ENCODE measurements at places on chromosomes 3 and 15.
A peak's percentile ranks its signal among the peaks of the same experiment; 100 is the strongest.

DNA sequence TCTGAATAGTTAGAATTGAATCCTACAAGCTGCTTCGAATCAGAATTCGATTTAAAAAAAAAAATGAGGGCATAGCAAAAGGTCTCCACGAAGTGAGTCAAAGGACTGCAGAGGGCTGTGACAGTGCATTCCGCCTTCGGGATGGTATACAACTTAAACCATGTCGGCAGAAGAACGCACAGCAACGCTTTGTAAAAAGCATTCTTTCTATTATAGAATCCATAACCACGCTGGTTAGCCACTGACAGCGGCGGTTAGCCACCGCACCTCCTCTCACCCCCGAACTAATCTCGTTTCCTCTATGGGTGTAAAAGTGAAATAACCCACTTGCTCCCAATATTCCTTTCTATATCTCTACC is 664 bp upstream of the PIK3CA start:
- no peak for DNase-seq

DNA sequence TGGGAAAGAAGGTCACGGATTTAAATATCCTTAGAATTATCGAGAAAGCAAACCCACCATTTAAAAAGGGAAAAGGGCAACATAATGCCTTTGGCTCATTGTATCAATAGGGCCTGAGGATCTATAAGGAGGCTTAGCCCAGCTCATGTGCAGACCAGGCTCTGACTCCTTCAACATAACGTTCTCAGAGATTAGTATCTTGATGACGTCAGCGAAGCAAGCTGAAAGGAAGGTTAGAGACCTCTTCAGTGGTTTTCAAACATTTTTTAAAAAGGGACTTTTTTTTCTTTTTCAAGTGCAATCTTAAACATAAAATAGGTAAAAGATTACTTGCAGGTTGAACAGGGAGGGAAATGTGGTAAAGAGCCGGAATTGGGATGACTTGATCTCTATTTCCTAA is 463.9 kb upstream of the ADAMTS9 start:
- DNase-seq: no peak

DNA sequence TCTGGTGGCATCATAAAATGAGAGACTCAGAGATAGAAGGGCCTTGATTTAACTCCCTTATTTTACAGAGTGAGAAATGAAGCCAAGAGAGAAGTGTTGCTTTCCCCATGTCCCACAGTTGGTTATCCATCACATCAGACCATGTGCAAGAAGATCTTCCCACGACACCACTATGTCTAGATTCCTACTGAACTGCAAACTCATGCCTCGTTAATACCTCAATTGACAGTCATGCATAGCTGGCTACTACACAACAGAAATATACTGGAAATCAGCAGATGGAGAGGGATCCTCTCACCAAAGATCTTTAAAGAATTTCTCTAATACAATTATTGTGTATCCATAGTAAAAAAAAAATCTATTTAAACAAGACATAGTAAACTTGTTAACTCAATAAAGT is 33.3 kb downstream of the PEAK1 start:
- DNase-seq: no peak

GRCh38 chr15:34365091-34365825 is 1.7 kb downstream of the LPCAT4 start:
- DNase-seq: no peak

DNA sequence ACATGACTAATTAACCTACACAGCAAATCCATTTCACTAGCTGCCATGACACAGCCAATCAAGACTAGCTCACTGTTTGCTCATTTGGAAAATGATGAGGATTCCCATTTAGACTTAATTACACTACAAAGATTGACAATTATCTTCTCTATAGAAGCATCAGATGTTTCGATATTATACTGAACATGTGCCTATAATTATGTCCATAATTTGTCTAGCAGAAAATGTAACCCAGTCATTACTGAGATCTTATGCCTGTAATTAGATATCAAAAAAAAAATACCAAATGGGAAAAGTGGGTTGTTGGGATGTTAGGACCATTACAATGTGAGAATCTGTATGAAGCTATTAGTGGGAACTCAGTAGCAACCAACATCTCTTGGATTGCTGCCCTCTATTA is 344.2 kb upstream of the MCTP2 start:
- peak; percentile 60 for DNase-seq

DNA sequence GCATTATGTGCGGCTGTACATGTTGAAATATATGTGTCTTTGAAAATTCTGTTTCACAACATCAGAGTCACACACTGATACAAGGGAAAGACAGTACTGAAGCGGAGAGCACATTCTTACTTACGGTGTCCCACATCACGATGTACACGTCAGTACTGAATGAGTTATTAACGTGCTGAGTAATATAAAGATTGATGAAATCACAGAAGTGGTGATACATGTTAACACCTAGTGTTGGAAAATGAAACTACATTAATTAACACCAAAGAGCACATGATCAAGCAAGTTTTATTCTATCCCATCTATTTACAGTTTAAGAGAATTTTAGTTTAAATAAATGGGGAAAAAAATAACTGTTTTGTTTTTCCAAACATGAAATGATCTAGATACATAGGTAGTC is 15.6 kb downstream of the EOGT start:
- DNase-seq: no peak

DNA sequence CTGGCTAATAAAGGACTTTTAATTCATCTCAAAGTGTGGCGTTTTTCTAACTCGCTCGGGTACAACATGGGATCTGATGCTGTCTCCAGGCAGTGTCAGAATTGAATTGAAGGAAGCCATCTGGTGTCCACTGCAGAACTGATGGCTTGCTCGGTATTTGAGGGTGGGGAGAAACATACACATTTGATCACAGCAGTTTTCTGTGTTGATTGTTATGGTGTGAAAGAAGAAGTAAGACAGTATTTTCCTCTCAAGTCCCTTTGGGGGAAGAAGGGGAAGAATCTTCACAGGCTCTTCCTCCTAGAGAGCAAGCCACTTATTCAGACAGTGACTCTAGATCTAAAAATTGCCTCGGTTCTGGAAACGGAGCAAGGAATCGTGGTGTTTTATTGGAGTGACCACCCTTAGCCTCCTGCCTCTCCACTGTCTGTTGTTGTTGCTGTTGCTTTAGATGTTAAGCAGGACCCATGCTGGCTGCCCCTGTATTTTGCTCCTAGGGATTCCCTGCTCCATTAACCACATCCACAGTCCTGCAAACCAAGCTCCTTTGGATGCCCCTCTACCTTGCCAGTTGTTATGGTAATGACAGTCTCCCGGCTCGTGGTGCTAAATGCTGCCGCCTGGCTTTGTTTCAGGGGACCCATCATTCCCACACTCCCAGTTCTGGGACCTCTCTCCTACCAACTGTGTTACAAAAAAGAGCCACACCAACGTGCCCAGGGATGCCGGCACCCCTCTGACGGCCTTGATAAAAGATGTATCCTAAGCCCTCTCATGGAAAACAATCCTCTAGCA is 15.3 kb upstream of the MCCC1 start:
- no peak for DNase-seq

GRCh38 chr3:44418549-44418948 is 58.9 kb downstream of the ZNF445 start:
- DNase-seq: no peak

GRCh38 chr3:110031975-110032374 is 694.6 kb upstream of the DPPA4 start:
- DNase-seq: no peak

DNA sequence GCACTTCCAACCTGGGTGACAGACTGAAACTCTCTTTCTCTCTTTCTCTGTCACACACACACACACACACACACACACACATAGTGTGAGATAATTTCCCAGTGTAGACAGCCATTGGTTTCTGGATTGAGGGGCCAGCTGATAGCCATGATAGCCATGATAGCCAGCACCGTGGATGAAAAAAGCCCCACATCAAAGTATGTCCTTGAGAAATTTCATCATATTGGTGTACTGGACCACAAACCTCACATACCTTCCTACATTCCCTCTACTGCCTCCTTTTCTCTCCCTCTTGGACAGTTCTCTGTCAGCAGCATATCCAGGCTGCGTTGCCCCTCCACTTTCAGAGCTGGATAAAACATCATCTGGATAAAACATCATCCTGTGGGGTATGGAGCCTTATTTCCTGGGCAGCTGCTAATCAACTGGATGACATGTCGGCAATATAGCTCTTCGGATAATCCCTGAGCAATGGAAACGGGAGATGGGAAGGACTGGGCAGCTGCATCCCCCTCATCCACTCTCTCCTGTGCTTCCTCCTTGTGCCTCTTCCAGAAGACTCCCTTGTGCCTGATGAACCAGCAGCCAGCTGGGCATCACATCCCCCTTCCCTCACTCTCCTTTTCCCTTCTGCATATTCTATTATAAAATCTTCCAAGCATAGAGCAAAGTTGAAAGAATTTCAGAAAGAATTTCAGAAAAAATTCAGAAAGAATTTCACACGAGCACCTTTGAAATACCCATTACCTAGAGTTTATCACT is 39.3 kb downstream of the GRK7 start:
- DNase-seq: no peak

DNA sequence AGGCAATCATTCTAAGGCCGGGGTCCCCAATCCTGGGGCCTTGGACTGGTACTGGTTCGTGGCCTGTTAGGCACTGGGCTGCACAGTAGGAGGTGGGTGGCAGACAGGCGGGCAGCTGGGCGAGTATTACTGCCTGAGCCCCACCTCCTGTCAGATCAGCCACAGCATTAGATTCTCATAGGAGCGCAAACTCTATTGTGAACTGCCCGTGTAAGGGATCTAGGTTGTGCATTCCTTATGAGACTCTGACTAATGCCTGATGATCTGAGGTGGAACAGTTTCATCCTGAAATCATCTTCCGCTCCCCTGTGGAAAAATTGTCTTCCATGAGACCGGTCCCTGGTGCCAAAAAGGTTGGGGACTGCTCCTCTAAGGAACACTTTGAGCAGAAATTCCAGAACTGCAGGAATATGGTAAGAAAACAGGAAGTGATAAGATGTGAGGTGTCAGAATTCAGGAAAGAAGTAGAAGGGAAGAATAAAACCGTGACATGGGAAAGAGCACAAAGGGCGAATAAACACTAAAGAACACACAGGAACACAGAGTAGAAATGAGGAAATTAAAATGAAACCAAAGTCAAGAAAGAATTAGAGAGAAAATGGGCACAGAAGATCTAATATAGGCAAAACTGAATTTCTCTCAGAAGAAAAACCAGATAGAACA is 57.6 kb downstream of the PDCD6IP start:
- no peak for DNase-seq

- no peak for DNase-seq
Observed at GRCh38 chr3:138351916-138352550, 3.7 kb downstream of the MRAS start.

GRCh38 chr3:182965861-182966366 is 14.4 kb downstream of the DCUN1D1 start:
- DNase-seq: no peak

DNA sequence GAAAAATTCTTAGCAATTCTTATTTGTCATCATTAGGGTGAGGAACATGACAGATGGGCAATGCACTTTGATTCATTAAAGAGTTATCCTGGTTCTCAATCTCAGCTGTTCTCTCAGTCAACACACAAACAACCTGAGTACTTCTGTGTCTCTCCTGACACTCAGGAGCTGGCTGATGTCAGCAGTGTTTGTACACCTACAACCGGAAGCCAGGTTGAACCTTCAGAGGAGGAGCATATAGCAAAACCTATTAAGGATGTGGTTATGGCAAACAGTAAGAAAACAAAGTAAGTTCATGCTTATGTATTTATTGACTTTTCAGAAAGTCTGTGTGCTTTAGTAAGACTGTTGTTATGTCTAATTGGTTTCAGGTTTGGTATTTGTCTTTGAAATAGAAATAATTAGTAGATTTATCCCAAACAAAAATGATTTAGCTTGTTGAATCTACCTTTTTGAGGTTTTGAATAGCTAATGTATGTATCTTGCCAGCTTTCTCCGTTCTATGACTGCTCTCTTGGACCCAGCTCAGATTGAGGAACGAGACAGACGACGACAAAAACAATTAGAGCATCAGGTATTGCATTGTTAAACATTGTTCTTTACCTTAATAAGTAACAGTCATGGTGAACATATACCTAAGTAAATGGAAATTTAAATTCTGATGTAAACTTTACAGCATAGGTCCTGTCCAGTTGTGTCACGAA is 36.6 kb downstream of the CCDC66 start:
- no peak for DNase-seq

DNA sequence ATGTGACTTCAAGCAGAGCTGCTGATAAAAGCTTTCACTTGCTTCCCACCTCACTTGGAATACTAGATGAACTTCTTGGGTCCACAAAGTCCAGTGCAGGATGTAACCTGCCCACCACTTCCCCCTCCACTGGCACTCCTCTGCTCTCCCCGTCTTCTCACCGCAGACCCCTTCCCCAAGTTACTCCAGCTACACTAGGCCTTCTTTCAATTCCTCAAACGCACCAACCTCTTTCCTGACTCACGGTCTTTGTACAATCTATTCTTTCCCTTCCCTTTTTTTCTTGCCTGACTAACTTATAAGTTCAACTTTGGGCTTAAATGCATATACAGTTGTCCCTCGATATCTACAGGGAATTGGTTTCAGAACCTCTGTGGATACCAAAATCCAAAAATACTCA is 5.2 kb upstream of the ATP13A3 start:
- DNase-seq: no peak

GRCh38 chr3:24123596-24123995 is 178.5 kb downstream of the NR1D2 start:
- no peak for DNase-seq

DNA sequence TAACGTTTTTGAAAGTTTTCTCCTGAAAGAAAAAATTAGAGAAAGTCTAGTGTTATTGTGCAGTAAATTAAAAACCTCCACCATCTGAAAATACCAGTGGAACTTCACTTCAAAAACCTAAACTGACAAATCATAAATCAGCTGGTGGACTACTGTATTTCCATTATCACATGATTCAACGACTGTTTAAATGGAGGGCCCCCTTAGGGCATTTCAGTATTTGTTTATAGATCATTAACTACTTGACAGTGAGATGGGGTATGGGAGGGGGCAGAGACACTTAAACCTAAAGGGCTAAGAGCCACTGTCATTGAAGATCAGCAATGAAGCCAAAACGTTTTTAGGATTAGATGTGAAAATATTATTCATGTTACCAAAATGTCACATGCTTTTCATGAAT is 8.8 kb upstream of the C15orf61 start:
- peak; percentile 72 for DNase-seq

GRCh38 chr3:174681784-174682183 is 177.3 kb upstream of the NAALADL2 start:
- DNase-seq: no peak

DNA sequence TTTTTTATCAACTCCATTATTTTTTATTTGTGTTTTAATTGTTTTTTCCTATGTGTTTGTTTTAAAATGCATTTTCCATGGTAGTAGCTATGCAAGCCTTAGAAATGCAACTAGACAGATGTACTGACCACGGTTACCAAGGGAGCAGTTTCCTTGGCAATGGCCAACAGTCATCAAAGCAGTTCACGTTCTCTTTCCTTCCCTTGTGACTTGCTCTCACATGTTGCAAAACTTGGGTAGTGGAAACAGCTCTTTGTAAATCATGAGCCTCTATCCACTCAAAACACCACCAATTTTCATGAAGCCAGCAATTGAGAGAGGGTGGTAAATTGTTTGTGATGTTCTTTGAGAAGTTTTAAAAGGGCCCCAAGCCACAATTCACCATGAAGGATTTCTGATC is 499.4 kb upstream of the MDFIC2 start:
- DNase-seq: no peak

GRCh38 chr3:111902534-111902933 is 43.5 kb downstream of the PHLDB2 start:
- no peak for DNase-seq
